Stimulated activated CD4-positive, alpha-beta T cell treated with anti-CD3 and anti-CD28 coated beads, Interleukin-15, amount 100 ng/mL, for 1 hour (primary cell): ENCODE measurements at places on chromosomes 5 and 9.

- no peak for DNase-seq
Observed at GRCh38 chr5:41636605-41637004, 126.2 kb upstream of the PLCXD3 start.

DNA sequence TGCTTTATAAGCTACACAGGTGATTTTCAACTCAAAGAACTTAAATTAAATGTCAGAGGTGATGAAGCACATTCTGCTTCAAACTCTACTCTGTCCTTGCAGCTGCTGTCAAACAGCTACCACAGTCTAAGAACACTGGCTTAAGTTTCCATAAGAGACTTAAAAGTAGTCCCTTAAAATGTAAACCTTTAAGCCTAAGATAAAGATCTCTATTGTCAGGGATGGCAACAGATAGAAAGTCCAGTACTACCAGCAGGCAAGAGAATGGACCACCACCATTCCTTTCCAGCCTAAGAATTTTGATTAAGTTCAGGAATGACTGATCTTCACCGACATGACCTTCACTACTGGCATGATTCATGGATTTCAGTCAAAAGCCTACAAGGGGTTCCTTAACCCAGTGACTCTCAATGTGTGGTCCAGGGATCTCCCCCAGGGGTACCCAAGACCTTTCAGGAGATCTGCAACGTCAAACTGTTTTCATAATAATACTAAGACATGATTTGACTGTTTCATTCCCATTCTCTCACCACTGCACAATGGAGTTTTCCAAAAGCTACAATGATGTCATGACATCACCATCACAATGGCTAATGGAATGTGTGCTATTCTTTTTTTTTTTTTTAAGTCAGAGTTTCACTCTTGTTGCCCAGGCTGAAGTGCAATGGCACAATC, 41.1 kb upstream of the PLPP6 start:
- no peak for DNase-seq

DNA sequence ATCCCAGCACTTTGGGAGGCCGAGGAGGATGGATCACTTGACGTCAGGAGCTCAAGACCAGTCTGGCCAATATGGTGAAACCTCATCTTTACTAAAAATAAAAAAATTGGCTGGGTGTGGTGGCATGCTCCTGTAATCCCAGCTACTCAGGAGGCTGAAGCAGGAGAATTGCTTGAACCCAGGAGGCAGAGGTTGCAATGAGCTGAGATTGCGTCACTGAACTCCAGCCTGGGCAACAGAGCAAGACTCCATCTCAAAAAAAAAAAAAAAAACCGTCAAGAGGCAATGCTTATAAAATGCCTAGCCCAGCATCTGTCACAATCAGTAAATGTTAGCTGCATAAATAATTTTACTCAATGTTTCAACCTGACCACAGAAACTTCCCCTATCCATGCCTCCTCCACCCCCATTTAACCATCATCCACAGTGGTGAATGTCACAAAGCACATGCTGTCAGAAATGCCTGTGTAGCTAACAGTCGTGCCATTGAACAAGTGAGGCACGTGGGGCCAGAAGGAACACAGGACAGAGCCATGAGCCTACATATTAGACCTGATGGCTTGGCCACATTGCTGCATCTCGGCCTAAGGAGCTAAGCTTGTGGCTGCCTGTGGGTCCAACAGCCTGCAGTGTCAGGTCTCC, 16.8 kb upstream of the TCOF1 start:
- DNase-seq, result no peak

DNA sequence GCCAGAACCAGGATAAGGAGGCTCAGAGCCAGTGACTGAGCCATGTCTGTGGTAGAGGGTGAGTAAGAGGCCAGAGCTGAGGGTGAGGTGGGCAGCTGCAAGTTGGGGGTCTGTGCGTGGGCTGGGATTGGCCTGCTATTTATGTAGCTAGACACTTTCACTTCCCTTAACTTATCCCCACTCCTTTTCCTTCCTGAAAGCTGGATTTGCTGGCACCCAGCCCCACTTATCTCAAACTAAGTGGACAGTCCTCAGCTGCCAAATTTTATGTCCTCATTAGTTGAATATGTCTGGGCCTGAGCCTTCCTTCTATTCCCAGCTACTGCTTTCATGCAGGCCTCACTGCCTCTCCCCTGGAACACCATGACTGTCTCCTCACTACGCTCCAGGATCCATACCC, at the start of gene CCL21:
Gene CCL21, minus strand, starts transcription at position 114 of the 400 bp plus-strand sequence. Its CDS starts 70 bp downstream, at position 44.
- no peak for DNase-seq

DNA sequence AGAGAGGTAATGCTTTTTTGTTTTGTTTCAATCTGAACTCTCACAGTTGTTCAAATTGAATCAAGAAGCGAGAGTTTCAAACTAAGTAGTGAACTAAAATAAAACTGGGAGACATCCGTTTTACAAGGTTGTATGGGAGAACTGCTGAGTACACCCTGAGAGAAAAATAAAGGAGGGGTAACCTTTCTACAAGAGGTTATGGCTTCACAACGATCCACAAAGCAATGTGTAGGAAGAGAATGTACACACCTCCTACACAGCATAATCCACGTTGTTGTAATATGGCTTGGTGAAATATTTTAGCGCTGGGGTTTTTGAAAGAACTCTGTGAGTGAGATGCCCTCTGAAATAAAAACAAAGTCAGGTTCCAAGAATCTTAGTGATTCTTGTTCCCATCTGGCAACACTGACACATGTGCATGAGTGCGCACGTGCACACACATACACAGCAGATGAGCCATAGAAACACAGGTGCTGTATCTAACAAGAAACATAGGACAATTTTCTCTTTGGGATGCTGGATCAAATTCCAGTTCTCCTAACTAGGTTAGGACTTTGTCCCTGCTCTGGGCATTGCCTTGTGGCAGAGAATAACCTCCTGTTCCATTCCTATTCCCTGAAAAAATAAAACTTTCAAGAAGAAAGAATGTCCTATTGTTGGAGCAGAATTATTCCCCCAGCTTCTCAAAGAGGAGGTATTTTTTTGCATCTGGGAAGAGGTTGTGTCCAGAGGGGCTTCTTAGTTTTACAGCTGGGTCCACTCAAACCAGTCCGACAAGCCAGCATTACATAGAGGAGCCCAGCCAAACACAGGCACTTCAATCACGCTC, 94.5 kb upstream of the EFNA5 start:
- DNase-seq, result no peak

DNA sequence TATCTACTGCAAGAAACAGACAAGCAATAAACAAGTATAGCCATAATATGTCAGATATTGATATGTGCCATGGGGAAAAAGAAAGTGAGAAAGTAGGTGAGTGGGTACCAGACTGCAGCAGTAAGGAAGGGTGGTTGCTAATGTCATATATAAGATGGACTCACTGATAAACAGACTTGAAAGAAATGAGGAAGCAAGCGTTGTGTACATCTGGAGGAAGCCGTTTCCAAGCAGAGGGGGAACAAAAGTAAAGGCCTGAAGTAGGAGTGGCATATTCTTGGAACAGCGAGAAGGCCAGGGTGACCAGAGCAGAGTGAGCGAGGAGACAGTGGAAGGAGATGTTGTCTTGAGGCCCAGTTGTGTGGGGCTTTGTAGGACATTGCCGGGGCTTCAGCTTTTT, 142.2 kb upstream of the MAP3K1 start:
- no peak for DNase-seq

- no peak for DNase-seq
Observed at GRCh38 chr5:33441241-33442177, 744 bp downstream of the TARS1 start.

DNA sequence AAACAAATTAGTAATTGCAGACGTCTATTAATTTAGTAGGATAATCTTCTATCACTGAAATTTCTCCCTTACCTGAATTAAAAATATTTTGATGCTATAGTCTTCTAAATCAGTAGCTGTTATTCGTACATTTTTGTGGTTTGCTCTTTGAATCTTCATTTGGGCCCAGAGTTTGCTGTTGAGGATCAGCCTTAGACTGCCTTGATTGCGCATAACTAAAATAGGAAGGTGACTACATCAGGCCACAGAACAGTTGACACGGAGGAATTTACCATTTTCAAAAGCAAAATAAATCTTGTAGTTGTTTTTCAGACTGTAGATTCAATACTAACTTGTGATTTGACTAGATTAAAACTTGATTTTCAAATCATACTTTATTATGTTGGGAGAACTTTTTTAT, 11.8 kb upstream of the NADK2 start:
- DNase-seq, result no peak

- DNase-seq, result no peak
Observed at GRCh38 chr5:80620211-80620610, 34.2 kb upstream of the MSH3 start.

- no peak for DNase-seq
Observed at GRCh38 chr5:139295346-139296057, 2.0 kb downstream of the MATR3 start.

GRCh38 chr5:22242532-22242931, 610.6 kb downstream of the CDH12 start:
- DNase-seq, result no peak

DNA sequence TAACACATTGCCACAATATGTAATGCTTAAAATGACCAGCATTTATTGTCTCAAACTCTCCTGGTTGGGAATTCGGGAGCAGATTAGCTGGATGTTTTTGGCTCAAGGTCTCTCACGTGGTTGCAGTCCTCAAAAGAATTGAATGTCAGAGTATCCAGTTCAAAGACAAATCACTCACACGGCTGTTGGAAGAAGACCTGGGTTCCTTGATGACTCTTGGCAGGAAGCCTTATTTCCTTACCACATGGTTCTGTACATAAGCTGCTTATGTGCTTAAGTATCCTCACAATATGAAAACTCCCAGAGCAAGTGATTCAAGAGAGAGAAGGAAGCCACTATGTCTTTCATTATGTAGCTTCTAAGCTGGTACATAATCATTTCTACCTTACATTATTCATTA, 230.3 kb upstream of the PTPRD start:
- no peak for DNase-seq
